ENCODE measurements at places on chromosomes 1 and 21.
A peak's percentile ranks its signal among the peaks of the same experiment; 100 is the strongest.

DNA sequence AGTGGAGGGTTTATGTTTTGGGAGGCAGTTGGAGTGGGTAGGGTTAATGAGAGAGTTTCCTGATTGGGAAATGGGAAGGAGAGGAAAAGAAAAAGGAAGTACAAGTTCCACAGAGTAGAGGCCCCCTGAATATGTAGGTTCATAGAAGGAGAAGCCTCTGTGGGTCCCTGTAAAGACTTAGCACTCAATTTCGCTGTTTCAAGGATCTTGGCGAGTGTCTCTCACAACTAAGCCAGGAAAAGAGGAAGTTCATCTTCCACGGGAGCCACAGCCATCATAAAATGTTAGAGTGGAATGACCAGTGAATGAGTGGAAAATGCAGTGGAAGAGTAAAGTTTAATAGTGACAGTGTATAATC is 17.4 kb upstream of the DPYD start:
- ATAC-seq: no peak

GRCh38 chr1:215076322-215076721 is 6.2 kb upstream of the KCNK2 start:
- no peak for ATAC-seq

DNA sequence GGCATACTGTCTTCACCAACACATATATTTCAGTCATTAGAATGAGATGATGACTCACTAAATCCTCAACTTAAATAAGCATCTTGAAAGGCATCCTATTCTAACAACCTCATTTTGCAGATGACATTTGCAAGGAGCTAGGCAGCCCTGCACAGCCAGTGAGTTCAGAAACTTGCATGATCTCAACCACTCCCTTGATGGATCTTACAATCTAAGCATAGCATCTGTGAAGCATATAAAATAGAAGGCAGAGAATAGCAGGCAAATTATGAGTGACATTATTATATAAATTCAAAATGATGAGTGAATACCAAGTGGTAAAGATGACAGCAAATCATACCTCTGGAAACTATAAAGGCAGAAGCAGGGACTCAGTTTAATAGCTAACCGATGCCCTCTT is 31.6 kb downstream of the KRTAP20-3 start:
- no peak for ATAC-seq

DNA sequence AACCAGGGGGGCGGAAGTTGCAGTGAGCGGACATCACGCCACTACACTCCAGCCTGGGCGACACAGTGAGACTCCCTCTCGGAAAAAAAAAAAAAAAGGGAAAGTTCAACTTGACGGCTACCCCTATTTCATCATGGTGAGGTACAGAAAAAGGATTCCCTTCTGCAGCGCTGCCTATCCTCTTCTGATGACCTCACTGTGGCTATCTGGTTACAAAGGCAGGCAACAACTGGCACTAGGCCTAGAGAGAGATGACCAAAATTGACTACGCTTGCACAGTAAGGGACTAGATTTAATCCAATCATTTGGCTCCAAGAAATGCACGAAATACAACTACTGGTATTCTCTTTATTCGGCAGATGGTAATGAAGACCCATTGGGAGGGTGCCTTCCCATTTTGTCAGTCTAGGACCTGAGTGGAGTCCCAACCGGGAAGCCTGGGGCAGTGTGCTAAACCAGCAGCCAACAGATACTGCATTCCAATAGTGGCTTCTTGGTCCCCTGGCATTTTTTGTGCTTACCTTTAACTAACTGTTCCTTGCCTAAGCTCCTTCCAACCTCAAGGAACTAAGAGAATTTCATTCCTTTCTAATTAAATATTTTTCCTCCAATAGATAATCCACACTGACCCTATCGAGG is 36.6 kb downstream of the ITPKB start:
- ATAC-seq: no peak

DNA sequence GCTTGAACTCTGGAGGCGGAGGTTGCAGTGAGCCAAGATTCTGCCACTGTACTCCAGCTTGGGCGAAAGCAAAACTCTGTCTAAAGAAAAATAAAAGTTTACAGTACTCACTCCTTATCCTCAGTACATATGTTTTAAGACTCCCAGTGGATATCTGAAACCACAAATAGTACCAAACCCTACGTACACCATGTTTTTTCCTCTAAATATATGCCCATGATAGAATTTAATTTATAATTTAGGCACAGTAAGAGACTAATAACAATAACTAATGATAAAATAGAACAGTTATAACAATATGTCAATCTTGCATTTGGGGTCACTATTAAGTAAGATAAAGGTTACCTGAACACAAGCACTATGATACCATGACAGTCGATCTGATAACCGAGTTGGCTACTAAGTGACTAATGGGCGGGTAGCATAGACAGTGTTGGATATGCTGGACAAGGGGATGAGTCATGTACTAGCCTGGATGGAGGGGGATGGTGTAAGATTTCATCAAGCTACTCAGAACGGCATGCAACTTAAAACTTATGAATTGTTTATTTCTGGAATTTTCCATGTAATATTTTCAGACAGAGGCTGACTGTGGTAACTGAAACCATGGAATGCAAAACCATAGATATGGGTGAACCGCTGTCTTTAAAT is 43.7 kb downstream of the ST7L start:
- ATAC-seq: no peak

- peak; percentile 56 for ATAC-seq
These were observed 673 bp downstream of the CD46 start for GRCh38 chr1:207752456-207752998.

GRCh38 chr1:111727056-111727455 is 12.1 kb downstream of the INKA2 start:
- no peak for ATAC-seq

DNA sequence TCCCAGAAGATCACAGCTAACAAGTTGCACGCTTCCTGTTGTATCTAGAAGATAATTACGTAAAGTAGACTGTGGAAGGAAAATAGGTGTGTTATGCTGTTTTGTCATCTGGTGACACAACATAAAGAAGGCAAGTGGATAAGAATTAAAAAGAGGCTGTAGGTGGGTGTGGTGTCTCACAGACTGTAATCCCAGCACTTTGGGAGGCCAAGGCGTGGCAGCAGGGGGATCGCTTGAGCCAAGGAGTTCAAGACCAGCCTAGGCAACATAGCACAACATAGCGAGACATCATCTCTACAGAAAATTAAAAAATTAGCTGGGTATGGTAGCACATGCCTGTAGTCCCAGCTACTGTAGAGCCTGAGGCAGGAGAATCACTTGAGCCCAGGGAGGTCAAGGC is 17.9 kb upstream of the ZNF281 start:
- no peak for ATAC-seq

DNA sequence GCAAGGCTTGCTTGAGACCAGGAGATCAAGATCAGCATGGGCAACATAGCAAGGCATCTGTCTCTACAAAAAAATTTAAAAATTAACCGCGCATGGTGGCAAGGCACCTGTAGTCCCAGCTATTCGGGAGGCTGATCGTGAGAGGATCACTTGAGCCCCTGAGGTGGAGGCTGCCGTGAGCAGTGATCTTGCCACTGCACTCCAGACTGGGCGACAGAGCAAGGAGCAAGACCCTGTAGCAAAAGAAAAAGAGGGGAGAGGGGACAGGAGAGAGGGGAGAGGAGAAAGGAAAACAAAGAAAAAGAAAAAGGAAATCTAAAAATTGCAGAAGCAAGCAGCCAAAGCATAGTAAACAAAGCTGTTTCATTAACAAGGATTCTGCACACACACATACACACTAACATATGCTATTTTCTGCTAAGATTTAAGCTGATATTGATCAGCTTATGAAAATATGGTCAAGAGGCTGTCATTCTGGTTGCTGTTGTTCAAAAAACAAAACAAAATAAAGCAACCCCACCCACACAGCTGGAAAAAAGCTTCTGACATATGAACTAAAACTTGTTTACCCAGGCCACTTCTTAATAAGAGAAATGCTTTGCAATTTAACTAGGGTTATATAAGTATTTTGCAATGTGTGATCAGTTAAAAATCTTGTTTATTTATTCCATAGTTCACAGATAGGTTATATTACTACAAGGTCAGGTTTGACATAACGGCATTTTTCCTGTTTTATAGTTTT is 1.8 kb downstream of the ARNT start:
- no peak for ATAC-seq

GRCh38 chr1:26521669-26522030 is 7.9 kb upstream of the RPS6KA1 start:
- ATAC-seq: no peak

- peak; percentile 84 for ATAC-seq
These were observed 56.9 kb upstream of the IVNS1ABP start for GRCh38 chr1:185373813-185374529.

GRCh38 chr21:29810871-29811270 is 128.9 kb downstream of the GRIK1 start:
- no peak for ATAC-seq

GRCh38 chr1:117795190-117795589 is 134.2 kb downstream of the GDAP2 start:
- no peak for ATAC-seq

DNA sequence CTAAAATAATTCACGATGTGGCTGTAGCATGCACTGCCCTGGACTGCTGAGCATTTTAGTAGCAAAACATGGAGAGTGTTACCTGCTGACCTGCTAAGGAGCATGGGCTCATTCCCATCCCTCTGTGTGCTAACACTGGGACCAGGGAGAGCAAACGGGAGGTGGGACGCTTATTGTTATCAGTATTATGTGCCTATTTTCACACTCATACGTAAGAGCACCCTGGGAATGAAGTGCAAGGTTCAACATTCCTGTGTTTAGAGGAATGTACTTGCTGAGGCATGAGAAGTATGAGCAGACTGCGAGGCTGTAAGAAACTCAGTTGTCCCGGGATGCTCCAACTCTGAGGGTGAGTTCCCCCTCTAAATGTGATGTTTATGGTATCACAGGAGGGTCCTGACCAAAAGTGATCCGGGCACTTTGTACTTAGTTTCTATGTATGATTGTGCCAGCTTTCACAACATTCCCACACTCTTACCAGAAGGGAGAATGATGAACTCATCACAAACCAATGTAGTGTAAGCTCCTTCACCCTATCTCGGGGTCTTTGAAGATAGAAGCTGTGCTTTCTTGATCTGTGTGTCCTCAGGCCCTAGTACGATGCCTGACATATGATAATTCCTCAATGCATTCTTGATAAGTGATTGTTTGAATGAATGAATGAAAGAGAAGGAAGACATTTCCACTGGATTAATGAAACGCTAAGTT is 164.8 kb downstream of the KCNJ6 start:
- no peak for ATAC-seq

- no peak for ATAC-seq
These were observed 20.1 kb downstream of the PSEN2 start for GRCh38 chr1:226890331-226891108.

DNA sequence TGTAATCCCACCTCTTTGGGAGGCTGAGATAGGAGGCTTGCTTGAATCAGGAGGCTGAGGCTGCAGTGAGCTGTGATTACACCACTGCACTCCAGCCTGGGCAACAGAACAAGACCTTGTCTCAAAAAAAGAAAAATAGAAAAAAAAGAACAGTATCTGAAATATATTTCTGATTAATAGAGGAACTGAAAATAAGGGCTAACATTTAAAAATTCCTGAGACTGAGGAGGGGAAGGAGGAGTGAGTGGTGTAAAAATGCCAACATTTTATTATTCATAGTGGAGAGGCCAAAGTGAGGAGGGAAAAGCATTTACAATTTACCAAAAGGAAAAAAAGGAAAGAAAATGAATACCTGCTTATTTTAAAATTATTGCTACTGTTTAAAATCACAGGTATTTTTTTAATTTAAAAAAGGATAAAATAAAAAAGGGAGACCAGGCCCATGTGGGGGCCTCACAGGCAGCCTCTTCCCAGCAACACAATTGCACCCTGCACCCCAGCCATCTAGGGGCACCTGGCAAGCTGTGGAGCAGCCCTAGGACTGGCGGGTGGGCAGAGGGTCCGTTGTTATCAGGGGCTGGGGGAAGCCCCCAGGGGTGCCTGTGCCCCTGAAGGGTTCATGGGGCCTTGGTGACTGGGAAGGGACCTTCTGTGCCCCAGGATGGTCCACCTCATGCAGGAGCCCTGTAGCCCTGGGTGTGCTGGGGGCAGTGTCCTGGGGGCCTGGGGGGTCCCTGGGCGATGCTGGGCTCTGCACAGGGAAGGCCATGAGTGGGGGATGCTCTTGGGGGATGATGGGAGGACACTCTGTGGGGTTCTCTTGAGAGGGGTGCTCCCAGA is 34.8 kb upstream of the ADARB1 start:
- no peak for ATAC-seq

DNA sequence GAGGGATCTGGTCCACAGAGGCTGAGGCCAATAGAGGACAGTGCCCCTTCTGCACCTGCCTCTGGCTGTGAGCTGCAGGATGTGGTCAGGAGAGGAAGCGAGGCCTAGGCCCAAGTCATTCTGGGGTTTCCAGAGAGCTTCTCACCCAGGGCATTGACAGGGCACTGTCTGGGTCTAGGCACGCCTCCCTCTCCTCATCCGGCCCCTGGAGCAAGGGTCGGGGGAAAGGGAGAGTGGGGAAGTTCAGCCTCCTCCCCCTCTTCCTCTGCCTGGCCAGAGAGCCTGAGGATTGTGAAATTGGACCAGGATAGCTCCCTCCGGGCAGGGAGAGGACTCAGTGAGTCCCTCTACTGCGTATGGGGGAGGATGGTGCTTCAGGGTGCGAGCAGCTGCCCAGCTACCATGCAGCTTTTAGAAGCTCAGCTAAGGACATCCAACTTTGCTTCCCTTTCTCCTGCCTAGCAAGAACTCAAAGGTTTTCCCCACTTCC is 6.3 kb upstream of the INAVA start:
- peak; percentile 88 for ATAC-seq

DNA sequence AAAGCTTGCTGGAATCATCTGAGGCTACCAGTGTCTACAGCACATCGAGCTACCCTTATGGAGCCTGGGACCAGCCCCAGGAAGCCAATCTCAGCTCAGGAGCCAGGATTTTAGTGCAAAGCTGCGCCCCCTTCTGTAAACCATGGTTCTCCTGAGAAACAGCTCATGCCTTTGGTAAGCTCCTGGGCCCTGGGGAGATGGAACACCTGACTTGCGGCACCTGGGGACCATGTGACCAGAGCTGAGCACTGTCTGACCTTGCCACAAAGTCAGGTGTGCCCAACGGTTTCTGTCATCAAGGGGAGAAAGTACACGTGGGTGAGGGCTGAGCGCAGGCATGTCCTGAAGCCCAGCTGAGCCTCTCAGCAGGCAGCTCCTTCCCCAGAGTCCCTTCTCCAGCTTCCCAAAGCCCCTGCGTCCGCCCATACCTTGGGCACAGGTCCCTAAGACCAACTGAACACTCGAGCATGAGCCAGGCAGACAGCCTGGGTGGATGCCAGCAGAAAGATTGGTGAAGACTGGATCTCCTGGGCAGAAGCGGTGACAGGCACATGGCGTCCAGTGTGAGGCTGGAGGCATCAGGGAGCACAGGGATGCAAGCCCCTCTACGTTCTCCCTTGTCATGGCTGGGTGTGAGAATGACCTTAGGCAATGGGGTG is 57.9 kb upstream of the TENT5B start:
- no peak for ATAC-seq

DNA sequence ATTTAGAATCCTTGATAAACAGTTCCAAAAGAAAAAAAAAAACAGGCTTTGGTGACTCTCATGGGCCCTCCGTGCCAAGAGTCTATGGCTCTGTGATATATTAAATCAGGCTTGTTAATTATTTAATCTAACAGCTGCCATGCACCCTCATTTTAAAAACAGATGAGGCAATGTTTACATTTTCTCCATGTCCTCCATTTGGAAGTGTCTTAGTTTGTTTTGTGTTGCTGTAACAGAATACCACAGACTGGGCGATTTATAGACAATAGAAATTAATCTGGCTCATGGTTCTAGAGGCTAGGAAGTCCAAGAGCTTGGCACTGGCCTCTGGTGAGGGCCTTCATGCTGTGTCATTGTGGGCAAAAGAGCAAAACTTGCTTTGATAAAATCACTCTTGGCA is 58.0 kb downstream of the B3GALT5 start:
- ATAC-seq: no peak

GRCh38 chr21:38244885-38245869 is 11.6 kb upstream of the KCNJ15 start:
- peak; percentile 94 for ATAC-seq

- peak; percentile 11 for ATAC-seq
These were observed 569 bp downstream of the FALEC start for GRCh38 chr1:150516050-150516591.
